ENCODE measurements at places on chromosomes 7 and 10. TPM values are rescaled to one million over a fixed set of nuclear protein-coding genes. Genes with fewer than 3 reads are reported as not detected.

Gene CYP3A7
- polyA plus RNA-seq, result not detected

Gene ZNF438
- polyA plus RNA-seq, result 6.2 TPM

GRCh38 chr7:77328669-77329068 is 87.5 kb downstream of the GSAP start:
- DNase-seq, result no peak

DNA sequence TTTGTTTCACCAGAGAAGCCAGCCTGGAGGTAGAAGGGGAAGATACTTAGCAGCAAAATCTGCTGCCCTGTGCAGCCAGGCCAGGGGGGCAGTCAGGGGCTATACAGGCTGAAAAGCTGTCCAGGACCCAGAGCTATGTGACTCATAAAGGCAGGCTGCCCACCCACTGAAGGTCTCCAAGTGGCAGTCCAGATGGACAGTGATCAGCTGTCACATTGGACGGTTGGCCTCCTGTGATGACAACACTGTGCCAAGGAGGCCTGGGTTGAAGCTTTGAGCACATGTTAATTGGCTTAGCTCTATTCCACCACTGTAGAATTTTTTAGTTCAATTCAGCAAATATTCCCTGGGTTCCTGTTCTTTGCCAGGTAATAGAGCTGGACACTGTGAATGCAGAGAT is 577.3 kb upstream of the GALNT17 start:
- DNase-seq, result no peak

GRCh38 chr7:43516581-43517342 is 66.1 kb upstream of the STK17A start:
- DNase-seq, result no peak

Gene HOXA5
- polyA plus RNA-seq, result 2.2 TPM

Gene PNLIP
- polyA plus RNA-seq, result not detected

Gene PIP
- polyA plus RNA-seq, result not detected

GRCh38 chr10:60209874-60210570 is 179.7 kb downstream of the ANK3 start:
- DNase-seq, result no peak

DNA sequence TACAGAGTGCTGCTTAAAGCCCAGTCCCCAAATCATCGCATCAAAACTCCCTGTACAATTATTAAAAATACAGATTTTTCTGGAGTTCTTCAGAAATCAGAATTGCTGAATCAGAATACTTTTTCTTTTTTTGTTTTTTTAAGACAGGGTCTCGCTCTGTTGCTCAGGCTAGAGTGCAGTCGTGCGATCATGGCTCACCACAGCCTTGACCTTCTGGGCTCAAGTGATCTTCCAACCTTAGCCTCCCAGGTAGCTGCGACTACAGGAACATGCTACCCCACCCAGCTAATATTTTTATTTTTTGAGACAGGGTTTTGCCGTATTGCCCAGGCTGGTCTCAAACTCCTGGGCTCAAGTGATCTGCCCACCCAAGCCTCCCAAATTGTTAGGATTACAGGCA is 3.9 kb downstream of the BBIP1 start:
- no peak for DNase-seq

- peak; percentile 79 for DNase-seq
Measured at GRCh38 chr10:13528123-13528874, 515 bp downstream of the BEND7 start.

GRCh38 chr10:76738991-76739390 is 898.6 kb downstream of the KCNMA1 start:
- no peak for DNase-seq

Gene SLC35G1
- polyA plus RNA-seq, result 1.8 TPM

GRCh38 chr10:1690086-1690485 is 47.2 kb downstream of the ADARB2 start:
- no peak for DNase-seq

Gene CPA2
- polyA plus RNA-seq, result 0.21 TPM

Gene LRRC18
- not detected for polyA plus RNA-seq

DNA sequence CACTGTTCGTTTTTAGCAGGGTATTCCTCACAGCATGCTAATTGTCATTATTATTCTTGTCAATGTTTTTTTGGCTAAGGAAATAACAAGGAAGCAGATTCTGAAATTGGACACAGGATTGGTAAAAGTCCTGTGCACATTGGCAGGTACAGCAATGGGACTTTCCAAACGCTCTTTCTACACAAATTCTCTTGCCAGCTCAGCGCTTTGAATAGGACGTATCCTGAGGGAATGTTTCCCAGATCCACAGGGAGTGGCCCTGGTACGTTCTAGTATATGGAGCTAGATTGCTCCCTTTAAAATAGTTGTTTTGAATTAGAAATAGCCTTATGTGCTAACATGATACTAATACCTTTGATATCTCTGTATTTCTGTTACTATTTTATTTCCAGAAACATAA is 82.8 kb upstream of the GRB10 start:
- no peak for DNase-seq

Gene XRCC2
- polyA plus RNA-seq, result 0.64 TPM

Gene FAM171A1
- polyA plus RNA-seq, result 4.0 TPM

Gene CREB5
- polyA plus RNA-seq, result 2.0 TPM

Gene CCL24
- polyA plus RNA-seq, result 6.8 TPM

GRCh38 chr7:155217634-155218033 is 80.0 kb upstream of the INSIG1 start:
- no peak for DNase-seq

Gene DPCD
- polyA plus RNA-seq, result 4.4 TPM

GRCh38 chr10:113945687-113946085 is 91.2 kb downstream of the NHLRC2 start:
- no peak for DNase-seq

Gene PLXNA4
- 0.33 TPM for polyA plus RNA-seq

Gene PTN
- 2.1 TPM for polyA plus RNA-seq

Gene DPYSL4
- polyA plus RNA-seq, result 1.0 TPM

Gene HABP2
- polyA plus RNA-seq, result not detected

DNA sequence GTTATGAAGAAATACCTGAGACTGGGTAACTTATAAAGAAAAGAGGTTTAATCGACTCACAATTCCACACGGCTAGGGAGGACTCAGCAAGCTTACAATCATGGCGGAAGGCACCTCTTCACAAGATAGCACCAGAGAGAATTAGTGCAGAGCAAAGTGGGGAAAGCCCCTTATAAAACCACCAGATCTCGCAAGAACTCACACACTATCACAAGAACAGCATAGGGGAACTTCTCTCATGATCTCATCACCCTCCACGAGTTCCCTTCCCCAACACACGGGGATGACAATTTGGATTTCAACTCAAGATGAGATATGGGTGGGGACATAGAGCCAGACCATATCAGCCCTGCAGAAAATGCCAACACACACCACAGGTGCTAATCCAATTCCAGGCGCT is 218.7 kb downstream of the PARD3 start:
- DNase-seq, result no peak

DNA sequence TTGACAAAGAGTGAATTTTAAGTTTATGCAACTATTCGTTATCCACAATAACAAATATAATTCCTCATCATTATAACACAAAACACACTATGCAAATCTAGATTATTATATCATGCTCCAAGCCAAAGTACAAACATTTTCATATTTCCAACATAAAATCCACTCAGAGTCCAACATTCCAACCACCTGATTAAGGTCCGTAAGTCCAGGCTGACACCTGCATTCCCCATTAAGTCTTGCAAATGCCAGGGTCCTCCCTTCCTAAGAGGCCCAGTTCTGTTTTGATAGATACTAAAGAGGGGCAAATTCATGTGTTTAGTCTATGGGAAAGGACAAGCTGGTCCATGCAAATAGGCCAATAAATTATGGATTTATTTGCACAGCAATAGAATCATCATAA is 206.1 kb downstream of the POU6F2 start:
- DNase-seq, result no peak

Gene AKR1C4
- polyA plus RNA-seq, result not detected

Gene CLDN4
- polyA plus RNA-seq, result 0.39 TPM

- DNase-seq, result peak; percentile 41
Measured at GRCh38 chr7:468681-469562, 50.7 kb downstream of the PDGFA start.

Gene NXPH1
- polyA plus RNA-seq, result not detected

DNA sequence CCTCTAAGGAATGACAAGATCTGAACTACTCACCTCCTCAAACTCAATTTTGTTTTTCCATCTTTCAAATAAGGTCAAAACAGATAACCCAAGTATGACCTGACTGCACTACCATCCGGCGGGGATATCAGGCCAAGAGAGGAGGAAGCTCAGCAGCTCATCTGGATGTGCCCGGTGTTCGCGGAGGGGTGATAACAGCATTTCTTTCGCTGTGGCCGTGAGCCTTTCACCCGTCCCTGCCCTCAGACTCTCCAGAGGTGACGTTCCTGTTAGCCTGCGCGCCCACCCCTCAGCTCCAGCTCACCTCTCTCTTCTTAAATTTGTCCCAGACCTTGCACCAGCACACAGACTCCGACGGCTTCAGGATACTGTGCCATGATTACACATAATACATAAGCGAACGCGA is 526 bp downstream of the ZNF248 start:
- peak; percentile 84 for DNase-seq

DNA sequence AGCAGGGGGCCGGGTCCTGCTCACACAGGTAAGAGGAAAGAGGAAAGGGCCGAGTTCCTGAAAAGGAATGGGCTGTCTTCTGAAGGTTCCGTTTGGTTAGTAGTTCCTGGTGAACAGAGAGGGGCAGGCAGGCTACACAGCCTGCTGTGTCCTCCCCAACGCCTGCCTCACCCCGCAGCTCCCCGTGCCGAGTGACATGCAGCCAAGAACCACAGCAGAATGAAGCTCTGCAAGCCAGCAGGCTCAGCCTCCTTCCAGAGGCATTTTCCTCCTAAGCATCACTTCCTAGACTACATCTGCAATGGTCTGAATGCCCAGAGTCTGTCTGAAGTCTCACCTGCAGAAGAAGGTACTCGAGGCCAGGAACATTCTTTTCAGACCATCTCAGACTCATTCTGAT is 202.4 kb upstream of the TCERG1L start:
- DNase-seq, result no peak

- DNase-seq, result no peak
Measured at GRCh38 chr7:140416560-140416959, 12.7 kb downstream of the RAB19 start.

- DNase-seq, result no peak
Measured at GRCh38 chr7:29754874-29755490, 51.3 kb upstream of the WIPF3 start.

DNA sequence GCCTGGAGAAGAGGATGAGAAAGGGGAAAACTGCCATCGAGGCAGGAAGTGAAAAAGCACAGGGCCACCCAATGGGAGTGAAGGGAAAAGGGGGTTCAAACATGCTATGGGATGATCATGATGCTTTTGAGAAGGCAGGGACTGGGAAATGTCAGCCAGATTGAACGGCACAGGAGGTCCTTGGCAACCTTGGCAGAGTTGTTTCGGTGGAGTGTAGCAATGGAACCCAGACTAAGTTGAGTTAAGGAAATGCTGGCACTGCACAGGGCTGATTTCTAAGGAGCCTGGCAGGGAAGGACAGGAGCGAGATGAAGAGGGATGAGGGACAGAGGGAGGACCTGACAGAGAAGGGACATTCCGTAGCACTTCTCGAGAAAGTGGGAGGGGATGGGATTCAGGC is 101.4 kb downstream of the PIP4K2A start:
- DNase-seq, result no peak

GRCh38 chr7:80415114-80415513 is 96.8 kb downstream of the GNAT3 start:
- no peak for DNase-seq

GRCh38 chr7:23383225-23383624 is 84.1 kb downstream of the MALSU1 start:
- DNase-seq, result no peak

DNA sequence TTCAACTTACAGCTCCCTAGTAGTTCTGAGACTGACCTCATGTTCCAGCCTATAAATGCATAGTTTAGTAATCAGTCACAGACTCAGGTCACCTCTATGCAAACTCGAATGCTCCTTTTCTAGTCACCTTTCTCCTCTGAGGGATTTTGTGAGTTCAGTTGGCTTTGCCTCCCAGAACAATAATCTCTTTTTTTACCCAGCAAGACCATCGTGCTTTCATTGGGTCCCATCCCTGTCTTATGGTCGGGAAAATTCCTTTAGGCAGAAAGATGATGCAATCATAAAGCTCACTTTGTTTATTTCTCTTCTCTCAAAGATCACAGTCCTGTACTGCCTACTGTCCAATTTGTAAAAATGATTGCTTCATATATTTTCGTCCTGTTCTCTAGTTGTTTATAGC is 38.4 kb downstream of the TWIST1 start:
- DNase-seq, result no peak

GRCh38 chr7:131074043-131074442 is 253.6 kb upstream of the MKLN1 start:
- no peak for DNase-seq

- DNase-seq, result no peak
Measured at GRCh38 chr7:141558544-141559183, 7.5 kb downstream of the AGK start.
